ENCODE measurements at places on chromosomes 4 and X. TPM values are rescaled to one million over a fixed set of nuclear protein-coding genes. Genes with fewer than 3 reads are reported as not detected.

DNA sequence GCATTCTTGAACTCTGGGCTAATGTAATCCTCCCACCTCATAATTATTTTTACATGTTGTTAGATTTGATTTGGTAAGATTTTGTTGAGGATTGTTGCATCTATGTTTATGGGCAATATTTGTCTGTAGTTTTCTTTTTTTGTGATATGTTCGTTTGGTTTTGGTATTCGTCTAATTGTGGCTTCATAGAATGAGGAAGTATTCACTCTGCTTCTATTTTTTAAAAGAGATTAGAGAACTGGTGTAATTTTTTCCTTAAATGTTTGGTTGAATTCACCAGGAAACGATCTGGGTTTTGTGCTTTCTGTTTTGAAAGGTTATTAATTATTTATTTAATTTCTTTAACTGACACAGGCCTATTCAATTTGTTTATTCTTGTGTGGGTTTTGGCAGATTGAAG is 161.2 kb upstream of the NUDT6 start:
- no peak for DNase-seq
- no peak overlapping the region for H3K4me3 ChIP-seq
- H3K27me3 ChIP-seq = no peaks in the 10 kb centered on the region
- H3K4me1 ChIP-seq = no peaks in the 10 kb centered on the region
- H3K36me3 ChIP-seq = no peaks in the 10 kb centered on the region

DNA sequence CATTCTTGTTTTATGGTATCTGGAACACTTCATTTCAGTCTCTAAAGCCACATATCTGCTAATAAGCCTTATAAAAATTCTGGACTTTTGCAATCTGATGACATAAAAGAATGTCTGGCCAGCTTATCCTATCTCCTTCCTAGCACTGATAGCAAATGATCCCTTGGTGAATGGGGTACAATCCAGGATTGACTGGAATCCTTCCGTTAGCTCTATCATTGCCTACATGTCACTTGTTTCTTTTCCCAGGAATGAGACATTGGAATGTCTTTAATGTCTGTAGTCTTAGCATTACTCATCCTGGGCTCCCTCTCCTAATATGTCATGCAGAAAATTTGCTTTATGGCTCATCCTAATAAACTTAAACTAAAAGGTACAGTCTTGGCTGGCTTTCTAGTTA is 14.8 kb upstream of the PABPC4L start:
- no peaks in the 10 kb centered on the region for H3K4me1 ChIP-seq
- DNase-seq = no peak
- no peak overlapping the region for H3K27ac ChIP-seq
- H3K4me3 ChIP-seq = no peak overlapping the region
- H3K36me3 ChIP-seq = no peaks in the 10 kb centered on the region

- no peak overlapping the region for H3K27ac ChIP-seq
- H3K4me3 ChIP-seq = no peak overlapping the region
- H3K27me3 ChIP-seq = no peaks in the 10 kb centered on the region
- no peaks in the 10 kb centered on the region for H3K36me3 ChIP-seq
- H3K4me1 ChIP-seq = no peaks in the 10 kb centered on the region
- DNase-seq = no peak
Measured at GRCh38 chr4:62822306-62822705, 1586.9 kb downstream of the TECRL start.

- no peaks in the 10 kb centered on the region for H3K36me3 ChIP-seq
- DNase-seq = no peak
- no peaks in the 10 kb centered on the region for H3K4me1 ChIP-seq
- H3K27ac ChIP-seq = no peak overlapping the region
- H3K4me3 ChIP-seq = no peak overlapping the region
Measured at GRCh38 chrX:26914232-26914631, 548.9 kb downstream of the PPP4R3C start.

- no peaks in the 10 kb centered on the region for H3K36me3 ChIP-seq
- H3K27ac ChIP-seq = no peak overlapping the region
- no peaks in the 10 kb centered on the region for H3K27me3 ChIP-seq
- no peak overlapping the region for H3K4me3 ChIP-seq
- no peak for DNase-seq
- H3K4me1 ChIP-seq = no peaks in the 10 kb centered on the region
Measured at GRCh38 chr4:23697001-23697528, 192.8 kb downstream of the PPARGC1A start.

GRCh38 chr4:91751961-91752360 is 551.8 kb upstream of the GRID2 start:
- no peaks in the 10 kb centered on the region for H3K36me3 ChIP-seq
- no peak for DNase-seq
- H3K27ac ChIP-seq = no peak overlapping the region
- no peak overlapping the region for H3K4me3 ChIP-seq

- H3K27ac ChIP-seq = no peak overlapping the region
- no peaks in the 10 kb centered on the region for H3K27me3 ChIP-seq
- H3K4me3 ChIP-seq = no peak overlapping the region
- H3K36me3 ChIP-seq = no peaks in the 10 kb centered on the region
- DNase-seq = no peak
Measured at GRCh38 chrX:19824603-19825002, 62.8 kb downstream of the SH3KBP1 start.

GRCh38 chr4:136841526-136841925 is 690.8 kb downstream of the PCDH18 start:
- no peaks in the 10 kb centered on the region for H3K27me3 ChIP-seq
- no peak overlapping the region for H3K4me3 ChIP-seq
- no peaks in the 10 kb centered on the region for H3K36me3 ChIP-seq
- no peak for DNase-seq
- no peak overlapping the region for H3K27ac ChIP-seq
- H3K4me1 ChIP-seq = no peaks in the 10 kb centered on the region

DNA sequence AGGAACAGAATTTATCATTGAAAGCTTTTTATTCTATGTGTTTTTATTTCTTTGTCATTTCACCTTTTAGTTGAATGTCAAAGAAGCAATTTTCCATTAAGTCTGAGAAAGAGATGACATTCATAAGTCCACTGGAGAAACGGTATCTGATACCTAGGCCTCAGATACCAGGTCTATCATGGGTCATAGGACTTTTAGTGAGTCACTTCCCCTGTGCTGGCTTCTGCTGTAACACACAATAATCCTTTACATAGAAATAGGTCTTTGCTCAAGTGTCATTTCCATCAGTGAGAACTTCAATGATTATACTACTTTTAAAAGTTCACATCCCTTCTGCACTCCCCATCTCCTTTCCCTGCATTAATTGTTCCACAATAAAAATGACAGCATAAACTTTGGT is 125.5 kb upstream of the ARMCX2 start:
- H3K27me3 ChIP-seq = no peaks in the 10 kb centered on the region
- no peaks in the 10 kb centered on the region for H3K36me3 ChIP-seq
- H3K4me3 ChIP-seq = no peak overlapping the region
- no peaks in the 10 kb centered on the region for H3K4me1 ChIP-seq

- no peaks in the 10 kb centered on the region for H3K36me3 ChIP-seq
- H3K4me3 ChIP-seq = no peak overlapping the region
- no peaks in the 10 kb centered on the region for H3K4me1 ChIP-seq
- no peak overlapping the region for H3K27ac ChIP-seq
Measured at GRCh38 chr4:104420766-104421165, 73.9 kb downstream of the CXXC4 start.

DNA sequence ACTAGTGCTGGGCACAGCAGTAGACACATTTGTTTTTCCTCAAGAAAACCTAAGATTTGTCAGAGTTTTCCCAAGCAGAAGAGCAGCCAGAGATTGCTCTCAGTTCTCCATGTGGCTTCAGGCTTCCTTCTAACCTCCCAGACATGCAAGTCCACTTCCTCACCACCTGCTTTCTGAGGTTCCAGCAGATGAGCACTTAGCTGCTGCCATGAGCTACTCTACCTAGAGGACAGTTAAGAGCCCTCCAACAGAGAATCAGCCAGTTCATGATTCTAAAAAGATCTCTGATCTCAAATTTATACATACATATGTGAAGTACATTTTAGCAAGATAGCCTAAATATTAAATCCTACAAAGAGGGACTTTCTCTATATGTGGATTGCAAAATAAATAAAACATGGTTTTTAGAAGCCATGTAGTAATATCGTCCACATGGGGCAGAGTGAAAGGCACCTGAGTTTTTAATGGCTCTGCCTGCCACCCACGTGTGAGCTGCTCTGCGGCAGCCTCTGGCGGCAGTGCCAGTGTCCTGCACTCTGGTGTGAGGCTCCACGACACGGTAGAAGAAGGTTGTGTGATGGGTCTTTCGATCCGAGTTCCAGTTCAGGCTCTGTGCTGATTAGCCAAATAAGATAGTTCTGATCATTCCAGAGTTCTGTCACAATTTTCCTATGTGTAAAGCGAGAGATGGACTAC is 10.3 kb downstream of the CYP4V2 start:
- no peaks in the 10 kb centered on the region for H3K4me1 ChIP-seq
- no peak for DNase-seq
- H3K27me3 ChIP-seq = no peaks in the 10 kb centered on the region
- peak overlapping the region; percentile 1 for H3K27ac ChIP-seq

- no peak for DNase-seq
- no peak overlapping the region for H3K4me3 ChIP-seq
- no peaks in the 10 kb centered on the region for H3K36me3 ChIP-seq
- no peak overlapping the region for H3K27ac ChIP-seq
- H3K4me1 ChIP-seq = no peaks in the 10 kb centered on the region
- no peaks in the 10 kb centered on the region for H3K27me3 ChIP-seq
Measured at GRCh38 chrX:154032653-154033052, 13.0 kb upstream of the IRAK1 start.

DNA sequence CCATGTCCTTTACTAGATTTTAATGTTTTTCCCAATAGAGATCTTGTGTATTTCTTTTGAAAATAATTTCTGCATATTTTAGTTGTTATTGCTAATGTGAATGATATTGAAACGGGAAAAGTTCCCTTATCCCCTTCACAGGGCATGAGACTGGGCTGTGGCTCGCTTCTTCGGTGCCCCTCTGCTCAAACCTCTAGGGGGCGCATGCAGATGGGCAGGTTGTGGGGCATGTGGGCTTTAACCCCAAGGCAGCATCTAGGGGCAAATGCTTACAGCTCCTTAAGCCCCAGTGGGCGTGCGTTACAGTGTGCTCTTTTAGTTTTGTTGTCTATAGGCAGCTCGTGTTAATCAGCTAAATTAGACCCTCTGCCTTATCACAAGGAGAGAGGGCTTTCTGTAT is 194.7 kb downstream of the OPHN1 start:
- H3K27me3 ChIP-seq = peaks cover 5% of the 10 kb centered on the region
- no peaks in the 10 kb centered on the region for H3K4me1 ChIP-seq
- DNase-seq = no peak
- H3K27ac ChIP-seq = no peak overlapping the region
- H3K36me3 ChIP-seq = no peaks in the 10 kb centered on the region
- H3K4me3 ChIP-seq = no peak overlapping the region

GRCh38 chrX:31337332-31337731 is 265.5 kb upstream of the FTHL17 start:
- H3K36me3 ChIP-seq = no peaks in the 10 kb centered on the region
- H3K27ac ChIP-seq = peak overlapping the region; percentile 60
- H3K4me3 ChIP-seq = no peak overlapping the region
- H3K4me1 ChIP-seq = no peaks in the 10 kb centered on the region
- no peak for DNase-seq

DNA sequence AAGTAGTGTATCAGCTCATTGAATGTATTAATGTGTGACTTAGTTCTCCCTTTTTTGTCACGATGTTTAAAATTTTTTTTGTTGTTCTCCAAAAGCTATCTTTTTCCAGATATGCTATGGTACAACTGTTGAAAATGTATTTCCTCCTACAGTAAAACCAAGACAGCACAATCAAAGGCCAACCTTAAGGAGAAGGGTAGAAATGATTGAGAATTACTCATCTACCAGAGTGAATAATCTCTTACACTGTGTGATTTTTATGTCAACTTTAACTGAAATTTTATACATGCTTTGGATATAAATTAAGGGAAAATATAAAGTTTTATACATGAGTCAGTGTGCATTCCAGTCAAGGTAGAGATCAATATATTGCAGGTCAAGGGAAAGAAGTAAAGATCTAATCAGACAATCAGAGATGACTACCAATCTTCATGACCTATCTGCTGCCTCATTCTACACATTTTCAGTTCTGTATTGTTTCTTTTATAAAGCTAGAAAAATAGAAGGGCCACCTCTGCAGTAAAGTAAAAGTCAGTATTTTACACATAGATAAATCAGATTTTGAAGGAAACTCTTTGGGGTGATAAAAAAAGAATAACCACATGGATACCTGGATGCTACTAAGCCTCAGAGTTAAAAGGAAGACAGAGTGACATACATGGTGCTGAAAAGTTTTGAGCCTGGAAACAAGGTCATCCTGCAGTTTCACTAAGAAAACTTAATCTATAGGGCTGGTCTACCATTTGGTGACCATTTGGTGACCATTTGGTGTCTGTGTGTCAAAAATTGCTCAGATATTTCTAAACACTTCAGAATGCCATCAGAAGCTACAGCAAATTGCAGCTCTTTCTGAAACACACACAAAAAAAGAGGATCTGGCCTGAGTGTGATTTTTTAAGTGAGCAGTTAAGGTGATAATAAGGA is 1.6 kb downstream of the FAM13A start:
- no peaks in the 10 kb centered on the region for H3K4me1 ChIP-seq
- H3K27ac ChIP-seq = no peak overlapping the region
- no peak overlapping the region for H3K4me3 ChIP-seq

GRCh38 chr4:95193391-95194224 is 355.2 kb downstream of the UNC5C start:
- no peak for DNase-seq
- no peak overlapping the region for H3K4me3 ChIP-seq
- no peak overlapping the region for H3K27ac ChIP-seq

DNA sequence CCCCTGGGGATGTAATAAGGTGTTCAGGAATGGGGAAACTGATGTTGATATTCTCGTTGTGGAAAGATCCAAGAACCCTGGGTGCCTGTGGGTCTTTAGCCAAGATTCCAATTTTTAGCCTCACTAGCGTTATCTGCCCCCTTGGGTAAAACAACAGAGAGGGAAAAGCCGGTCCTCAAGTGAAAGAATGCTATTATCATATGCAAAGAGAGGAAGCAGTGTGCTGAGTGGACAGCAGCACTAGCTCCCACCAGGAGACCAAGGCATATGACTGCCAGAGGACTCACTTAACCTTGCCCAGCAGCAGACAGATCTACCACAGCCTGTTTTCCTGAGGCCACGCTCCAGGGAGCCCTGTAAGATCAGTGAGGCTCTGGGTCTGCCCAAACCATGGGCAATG is 257.9 kb upstream of the CPEB2 start:
- H3K4me1 ChIP-seq = no peaks in the 10 kb centered on the region
- no peak overlapping the region for H3K27ac ChIP-seq
- no peaks in the 10 kb centered on the region for H3K27me3 ChIP-seq
- no peak overlapping the region for H3K4me3 ChIP-seq
- H3K36me3 ChIP-seq = no peaks in the 10 kb centered on the region
- DNase-seq = no peak

GRCh38 chr4:90128961-90129495 is 1.8 kb downstream of the CCSER1 start:
- H3K27ac ChIP-seq = peak overlapping the region; percentile 95
- H3K4me3 ChIP-seq = peak overlapping the region; percentile 58
- no peaks in the 10 kb centered on the region for H3K27me3 ChIP-seq
- no peaks in the 10 kb centered on the region for H3K4me1 ChIP-seq

The PLP1 gene
- total RNA-seq = 3.4 TPM

The NUDT10 gene
- total RNA-seq = 0.64 TPM

The CORIN gene
- total RNA-seq = 6.4 TPM

The F11 gene
- total RNA-seq = not detected

The VEGFD gene
- 7.0 TPM for total RNA-seq

The DNAAF6 gene
- total RNA-seq = not detected

The ASB12 gene
- 0.29 TPM for total RNA-seq

The F9 gene
- total RNA-seq = not detected

The APEX2 gene
- total RNA-seq = 10.8 TPM

The NDST3 gene
- total RNA-seq = 0.29 TPM

The FABP2 gene
- total RNA-seq = not detected

The ATOH1 gene
- not detected for total RNA-seq

All from breast epithelium (tissue), 4 donors.